ENCODE measurements at places on chromosomes 2 and 18. TPM values are rescaled to one million over a fixed set of nuclear protein-coding genes. Genes with fewer than 3 reads are reported as not detected.

The GORASP2 gene
- total RNA-seq: 18.1 TPM

The TEX44 gene
- 0.48 TPM for total RNA-seq

The KCNJ13 gene
- 6.3 TPM for total RNA-seq

The BOK gene
- 37.8 TPM for total RNA-seq

The CPS1 gene
- 27.4 TPM for total RNA-seq

The IL1RL1 gene
- total RNA-seq: 4.6 TPM

The FASTKD2 gene
- 29.1 TPM for total RNA-seq

The NT5C1B gene
- total RNA-seq: 4.3 TPM

Measured in umbilical cord (tissue), 2 donors.